ENCODE measurements at places on chromosomes 2 and 18.

- no peak for DNase-seq
Observed at GRCh38 chr2:17756668-17757067, 2.7 kb downstream of the GEN1 start.

DNA sequence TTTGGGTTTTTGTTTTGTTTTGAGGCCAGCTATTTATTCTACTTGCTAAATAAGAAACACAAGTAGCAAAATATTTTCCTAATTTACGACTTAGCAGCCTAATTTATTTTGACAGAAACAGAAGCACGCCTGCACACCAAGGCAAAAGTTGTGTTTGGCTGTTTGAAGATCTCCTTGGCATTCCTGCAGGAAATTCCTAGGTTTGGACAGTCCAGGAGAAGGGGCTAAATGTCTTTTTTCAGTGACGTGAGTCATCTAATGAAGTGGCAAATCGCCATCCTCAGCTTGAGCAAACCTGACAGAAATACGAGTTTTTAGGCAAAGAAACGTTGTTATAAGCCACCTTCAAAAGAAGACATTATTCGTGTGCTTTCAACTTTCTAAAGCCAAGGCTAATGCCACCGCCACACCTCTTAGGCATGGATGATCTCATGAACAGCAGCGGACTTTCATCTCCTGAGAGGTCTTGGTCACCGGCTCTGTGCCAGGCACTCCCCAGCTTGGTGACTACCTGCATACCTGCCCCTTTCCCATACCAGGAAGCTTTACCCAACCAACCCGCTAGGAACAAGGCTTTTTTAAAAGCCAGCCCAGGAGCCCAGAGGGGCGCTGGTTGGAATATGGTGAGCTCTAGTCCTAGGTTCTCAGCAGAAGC, 30.9 kb downstream of the STK39 start:
- DNase-seq: no peak

DNA sequence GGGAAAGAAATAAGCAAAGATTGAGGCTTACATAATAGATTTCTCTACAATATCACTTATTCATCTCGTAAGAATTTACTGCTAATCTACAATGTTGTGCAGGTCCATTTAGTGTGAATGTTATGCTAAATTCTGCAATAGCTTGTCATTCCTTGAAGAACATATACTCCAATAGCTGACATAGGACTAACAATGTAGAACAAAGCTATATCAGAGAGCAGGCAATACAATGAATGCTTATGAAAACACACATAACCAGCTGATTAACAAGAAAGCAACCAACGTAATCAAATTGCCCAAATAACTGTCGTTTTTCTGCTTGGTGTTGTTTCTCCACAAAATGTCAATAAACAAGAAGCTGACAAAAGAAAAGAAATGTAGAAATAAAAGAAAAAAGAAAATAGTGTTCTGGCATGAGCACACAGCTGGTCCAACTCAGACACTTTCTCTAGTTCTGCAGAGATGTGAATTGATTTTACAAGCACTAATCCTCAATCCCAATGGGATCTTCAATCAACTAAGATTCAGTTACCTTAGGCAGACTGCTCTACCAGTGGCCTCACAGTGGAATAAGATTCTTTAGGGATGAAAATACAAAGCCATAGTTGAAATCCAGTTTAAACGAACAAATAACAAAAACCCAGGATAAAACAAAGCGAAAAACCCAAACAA, 1024.7 kb upstream of the PIK3C3 start:
- no peak for DNase-seq

DNA sequence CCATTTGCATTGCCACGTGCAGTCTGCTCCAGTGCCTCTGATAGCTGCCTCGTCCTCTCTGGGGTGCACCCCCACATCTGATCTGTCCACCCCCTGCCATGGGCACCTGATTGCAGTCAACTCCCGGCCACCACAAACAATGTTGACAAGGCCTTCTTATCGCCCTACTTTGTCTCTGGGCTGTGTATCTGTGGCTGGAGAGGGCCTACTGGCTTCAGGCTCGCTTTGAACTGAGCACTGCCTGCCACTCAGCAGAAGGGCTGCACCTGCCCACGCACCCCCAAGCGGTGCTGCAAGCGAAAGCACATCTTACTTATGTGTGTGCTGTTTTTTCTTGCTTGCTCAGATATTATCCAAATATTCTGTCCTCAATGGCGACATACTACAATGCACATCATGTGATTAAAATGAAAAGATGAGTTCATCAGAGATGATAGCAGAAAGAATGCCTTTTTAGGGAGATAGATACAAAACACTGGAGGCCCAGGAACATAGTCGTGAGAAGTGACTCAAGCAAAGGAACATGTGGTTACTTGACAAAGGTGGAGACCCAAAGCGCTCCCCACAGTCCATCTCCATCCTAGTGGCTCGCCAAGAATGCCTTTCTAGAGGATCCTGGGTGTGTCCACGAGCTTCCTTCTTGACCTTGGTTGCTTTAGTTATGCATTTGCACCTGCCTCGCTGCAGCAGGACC, 28.8 kb downstream of the FBLN7 start:
- no peak for DNase-seq

DNA sequence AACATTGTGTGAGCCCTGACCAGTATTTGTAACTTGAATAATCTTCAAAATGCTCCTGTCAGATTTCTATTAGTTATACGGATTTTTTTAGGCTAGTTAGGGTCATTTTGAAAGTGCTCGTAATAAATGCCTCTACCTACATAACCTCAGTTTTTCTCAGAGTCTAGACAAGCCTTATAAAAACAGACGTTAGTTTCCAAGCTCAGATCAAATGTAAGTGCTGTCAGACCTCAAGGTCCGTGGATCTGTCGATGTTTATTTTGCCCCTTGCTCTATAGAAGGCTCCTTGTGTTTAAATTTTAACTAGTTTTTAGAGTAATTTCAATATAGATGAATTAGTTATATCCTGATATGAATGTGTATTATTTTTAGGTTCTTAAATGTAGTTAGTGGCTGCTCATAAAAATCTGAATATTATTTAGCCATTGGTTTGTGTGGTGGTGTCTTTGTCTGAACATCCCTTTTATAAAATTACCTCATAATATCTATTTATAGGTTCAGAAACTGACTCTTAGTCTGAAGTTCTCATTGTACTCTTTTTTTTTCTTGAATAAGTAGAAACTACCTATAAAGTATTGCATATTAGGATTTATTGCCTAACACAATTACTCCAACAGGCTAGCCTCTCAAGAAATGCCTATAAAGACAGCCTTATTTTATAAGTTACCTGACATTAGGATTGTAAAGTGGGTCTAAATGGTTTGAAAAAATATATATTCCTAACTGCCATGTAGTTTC, 71.1 kb downstream of the MTA3 start:
- DNase-seq: no peak

DNA sequence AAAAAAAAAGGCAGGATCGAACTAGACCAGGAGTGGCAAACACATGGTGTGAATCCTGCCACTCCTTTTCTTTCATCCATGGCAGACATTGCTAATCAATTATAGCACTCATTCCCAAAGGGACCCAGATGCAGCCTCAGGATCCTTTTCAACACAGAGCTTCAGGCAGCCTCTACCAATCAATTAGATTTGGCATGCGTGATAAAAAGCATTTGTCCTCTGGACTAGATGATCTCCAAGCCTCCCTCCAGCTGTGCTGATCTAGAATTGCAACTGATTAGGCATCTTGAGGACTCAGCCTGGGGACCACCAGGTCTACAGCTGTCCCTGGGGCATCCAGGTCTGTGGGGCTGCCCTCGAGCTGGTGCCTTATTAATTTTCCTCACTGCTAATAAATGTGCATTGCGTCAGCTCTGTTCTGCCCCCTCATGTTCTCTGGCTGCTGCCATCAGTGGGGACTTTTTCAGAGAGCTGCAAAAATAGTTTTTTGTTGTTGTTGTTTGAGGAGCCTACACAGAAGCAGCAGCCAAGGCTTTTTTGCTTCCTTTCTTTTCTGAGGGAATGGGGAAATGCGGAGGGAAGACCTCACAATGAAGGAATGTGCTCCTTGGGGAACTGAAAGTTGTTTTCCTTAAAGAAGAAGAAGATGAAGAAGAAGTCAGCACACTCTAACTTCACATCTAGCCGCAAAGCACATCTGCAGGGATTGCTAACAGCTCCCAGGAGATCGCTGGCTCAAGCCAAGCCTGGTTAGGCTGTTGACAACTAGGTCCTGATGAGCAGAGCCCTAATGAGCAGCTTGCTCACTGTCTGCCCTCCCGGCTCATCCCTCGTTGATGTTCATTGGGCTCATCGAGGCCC, 8.8 kb upstream of the ATOH8 start:
- DNase-seq: no peak

DNA sequence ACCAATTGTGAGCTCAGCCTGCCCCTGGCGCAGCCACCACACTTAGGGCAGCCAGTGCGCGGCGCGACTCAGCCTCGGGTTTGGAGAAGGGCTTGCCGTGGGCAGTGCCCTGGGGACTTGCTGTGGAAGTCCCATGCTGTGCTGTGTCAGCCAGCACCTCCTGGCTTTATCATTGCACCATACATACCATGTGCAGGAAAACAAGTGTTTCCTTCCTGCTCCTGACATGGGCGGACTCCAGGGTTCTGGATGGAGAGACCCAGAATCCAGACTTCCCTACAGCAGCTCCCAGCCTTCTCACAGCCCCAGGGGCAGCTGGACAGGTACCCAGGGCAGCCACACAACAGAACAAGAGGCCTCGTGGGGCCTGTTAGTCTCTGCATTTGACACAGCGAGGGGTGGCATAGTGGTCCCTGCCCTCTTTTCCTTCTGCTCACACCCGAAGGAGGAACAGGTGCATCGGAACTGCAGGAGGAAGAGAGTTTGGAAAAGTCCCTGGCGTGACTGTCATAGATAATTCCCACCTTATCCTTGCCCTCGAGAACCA, 54.2 kb downstream of the SDC1 start:
- DNase-seq: no peak

DNA sequence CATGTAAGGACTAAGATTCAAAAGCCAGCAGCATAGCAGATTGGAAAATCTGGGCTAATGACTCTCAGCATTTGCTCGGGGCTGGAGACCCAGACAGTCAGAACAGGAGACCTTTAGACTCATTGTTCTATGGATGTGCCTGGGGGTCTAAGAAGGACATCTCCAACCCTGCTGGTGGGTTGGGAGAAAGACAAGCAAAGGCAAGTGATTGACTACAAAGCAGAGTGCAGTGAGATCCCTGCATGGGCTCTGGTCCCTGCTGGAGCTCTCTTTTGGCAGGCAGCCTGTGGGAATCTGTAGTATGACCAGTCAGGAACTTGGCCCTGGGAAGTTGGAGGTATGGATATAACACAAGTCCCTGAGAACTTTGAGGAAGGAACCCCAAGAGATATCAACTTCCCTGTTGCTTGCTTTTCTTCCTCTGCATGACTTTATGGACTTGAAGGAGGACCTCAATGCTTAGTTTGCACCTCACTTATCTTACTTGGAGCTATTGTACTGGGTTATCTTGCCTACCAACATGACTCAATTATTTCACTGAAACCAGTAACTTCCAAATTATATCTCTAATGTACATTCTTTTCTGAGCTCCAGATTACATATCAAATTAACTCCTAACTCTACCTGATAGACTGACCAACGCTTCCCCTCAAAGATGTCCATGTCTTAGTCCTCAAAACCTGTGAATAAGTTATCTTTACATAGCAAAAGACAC, 236.0 kb downstream of the CYRIA start:
- no peak for DNase-seq

- no peak for DNase-seq
Observed at GRCh38 chr2:23803965-23804542, 122.9 kb downstream of the ATAD2B start.
